ENCODE measurements at places on chromosomes 11 and 22.

- DNase-seq, result no peak
Observed at GRCh38 chr22:24977370-24978221, 25.1 kb downstream of the KIAA1671 start.

GRCh38 chr22:48887394-48888332 lies 940.0 kb downstream of the BRD1 start:
- DNase-seq, result no peak

DNA sequence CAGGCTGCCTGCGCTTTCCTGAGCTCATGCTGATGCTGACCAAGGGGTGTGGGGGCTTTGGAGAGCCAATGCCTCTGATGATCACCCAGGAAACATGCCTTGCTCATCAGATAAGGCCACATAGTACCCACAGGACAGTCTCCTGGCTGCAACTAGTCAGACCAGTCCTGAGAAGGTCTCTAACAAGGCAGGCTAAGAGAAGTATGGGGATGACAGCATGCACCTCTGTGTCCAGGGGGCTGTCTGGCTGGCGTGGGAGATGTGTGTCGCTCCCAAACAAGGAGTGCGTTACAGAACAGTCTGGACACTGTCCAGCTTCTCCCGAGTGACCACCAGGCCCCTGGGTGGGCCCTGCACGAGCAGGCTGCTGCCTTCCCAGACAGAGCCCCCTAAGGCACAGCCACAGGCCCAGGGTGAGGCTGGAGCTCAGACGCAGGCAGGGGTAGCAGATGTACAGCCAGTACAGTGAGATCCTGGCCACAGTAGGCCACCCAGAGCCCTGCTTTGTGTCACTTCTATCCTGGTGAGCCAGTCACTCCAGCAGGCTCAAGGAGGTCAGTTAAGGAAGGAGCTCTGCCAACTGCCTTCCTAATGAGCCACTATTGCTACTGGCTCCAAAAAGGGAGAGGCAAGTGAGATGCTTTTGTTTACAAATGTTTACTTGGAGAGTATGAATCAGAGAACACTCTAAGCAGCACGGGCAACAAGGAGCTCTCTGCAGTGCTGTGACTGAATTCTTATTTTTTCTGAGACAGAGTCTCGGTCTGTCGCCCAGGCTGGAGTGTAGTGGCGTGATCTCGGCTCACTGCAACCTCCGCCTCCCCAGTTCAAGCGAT lies 66.0 kb upstream of the CLTCL1 start:
- DNase-seq, result no peak

DNA sequence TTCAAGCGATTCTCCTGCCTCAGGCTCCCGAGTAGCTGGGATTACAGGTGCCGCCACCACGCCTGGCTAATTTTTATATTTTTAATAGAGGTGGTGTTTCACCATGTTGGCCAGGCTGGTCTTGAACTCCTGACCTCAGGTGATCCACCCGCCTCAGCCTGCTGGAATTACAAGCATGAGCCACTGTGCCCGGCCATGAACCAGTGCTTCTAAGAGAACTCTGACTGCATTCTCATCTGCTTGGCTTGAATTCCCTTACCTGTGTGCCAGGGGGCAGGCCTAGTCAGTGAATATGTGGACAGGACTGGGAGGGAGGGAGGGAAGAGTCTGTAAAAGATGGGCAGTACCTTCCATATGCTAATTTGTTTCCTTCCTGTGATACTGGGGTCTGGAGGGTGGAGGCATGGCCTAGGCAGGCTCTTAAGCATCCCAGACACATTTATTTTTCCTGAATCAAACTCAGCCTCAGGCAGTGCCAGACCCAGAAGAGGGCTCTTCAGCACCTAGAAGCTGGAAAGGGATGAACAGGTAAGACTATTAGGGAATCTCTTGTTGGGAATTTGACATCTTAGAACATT lies 6.6 kb downstream of the RPS25 start:
- no peak for DNase-seq

All from T follicular helper cell (primary cell).